Osteoblast (primary cell): ENCODE measurements at places on chromosomes 6 and 20.
A peak's percentile ranks its signal among the peaks of the same experiment; 100 is the strongest.

- peak; percentile 83 for DNase-seq
These were observed 614 bp upstream of the TMEM242 start for GRCh38 chr6:157323966-157324300.

- DNase-seq = peak; percentile 78
These were observed 2.7 kb upstream of the TUBB2A start for GRCh38 chr6:3159805-3160781.

DNA sequence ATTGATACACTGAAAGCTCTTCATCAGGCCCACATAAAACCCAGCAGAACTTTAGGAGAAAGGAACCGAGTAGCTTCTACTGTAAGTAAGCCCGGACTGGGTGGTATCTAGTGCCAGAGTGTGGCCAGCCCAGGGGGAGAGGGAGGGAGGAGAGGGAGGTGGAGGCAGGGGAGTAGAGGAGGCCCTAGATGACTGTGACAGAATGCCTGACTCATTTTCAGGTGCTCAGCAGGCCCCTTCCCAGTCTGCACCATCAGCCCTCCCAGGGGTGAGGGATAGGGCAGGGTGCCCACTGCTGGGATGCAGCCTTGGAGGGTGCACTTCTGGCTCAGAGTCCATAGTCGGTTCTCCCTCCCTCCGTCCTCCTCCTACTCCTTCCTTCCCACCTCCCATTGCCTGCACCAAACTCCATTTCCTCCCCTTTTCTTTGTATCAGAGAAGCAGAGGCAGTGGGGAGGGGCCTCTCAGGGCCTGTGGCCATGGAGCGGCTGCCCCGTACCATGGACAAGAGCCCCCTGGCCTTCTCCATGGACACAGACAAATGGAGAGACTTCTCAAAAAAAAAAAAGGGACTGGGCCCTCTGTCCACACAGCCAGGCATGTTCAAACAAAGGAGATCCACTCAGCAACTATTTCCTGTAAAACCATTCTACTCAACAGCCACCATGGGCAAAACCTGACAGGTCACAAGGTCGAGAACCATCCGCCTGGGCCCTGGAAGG, 184.9 kb upstream of the SNX9 start:
- DNase-seq = no peak

- DNase-seq = peak; percentile 15
These were observed 93.4 kb downstream of the UST start for GRCh38 chr6:148840256-148840655.

DNA sequence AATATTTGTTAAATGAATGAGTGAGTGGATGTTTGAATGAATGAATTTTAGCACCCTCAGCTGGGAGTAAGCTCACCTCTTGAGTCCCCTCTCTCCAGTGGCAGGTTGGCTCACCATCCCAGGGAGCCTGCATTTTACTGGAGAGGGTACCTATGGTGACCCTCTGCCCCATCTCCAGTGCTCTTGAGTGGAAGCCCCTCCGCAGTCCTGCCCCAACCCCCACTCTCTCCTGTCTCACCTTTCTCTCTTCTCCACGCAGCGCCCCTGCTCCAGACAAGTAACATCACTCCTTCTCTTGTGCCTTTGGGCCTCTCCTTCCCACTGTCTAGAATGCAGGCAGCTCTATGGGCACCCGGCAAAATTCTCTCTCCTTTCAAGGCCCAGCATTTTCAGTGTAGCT, 11.3 kb downstream of the TGM3 start:
- DNase-seq = no peak

DNA sequence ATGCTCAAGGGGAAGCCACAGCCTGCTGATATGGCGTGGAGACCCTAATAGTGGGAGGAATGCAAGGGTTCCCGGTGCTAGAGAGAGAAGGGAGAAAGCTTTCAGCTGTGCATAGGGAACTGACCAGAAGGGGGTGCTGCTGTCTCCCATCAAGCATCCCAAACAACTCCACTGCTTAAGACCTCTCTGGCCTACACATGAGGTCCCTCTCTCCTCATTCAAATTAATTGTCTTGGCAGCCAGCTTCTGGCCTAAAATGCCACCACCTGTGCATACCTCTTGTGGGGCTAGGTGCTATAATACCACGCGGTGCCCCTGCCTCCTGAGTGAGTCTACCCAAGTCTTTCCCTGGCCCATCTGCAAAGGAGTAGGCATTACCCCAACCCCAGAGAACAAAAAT, 14.5 kb downstream of the ADISSP start:
- DNase-seq = peak; percentile 99

DNA sequence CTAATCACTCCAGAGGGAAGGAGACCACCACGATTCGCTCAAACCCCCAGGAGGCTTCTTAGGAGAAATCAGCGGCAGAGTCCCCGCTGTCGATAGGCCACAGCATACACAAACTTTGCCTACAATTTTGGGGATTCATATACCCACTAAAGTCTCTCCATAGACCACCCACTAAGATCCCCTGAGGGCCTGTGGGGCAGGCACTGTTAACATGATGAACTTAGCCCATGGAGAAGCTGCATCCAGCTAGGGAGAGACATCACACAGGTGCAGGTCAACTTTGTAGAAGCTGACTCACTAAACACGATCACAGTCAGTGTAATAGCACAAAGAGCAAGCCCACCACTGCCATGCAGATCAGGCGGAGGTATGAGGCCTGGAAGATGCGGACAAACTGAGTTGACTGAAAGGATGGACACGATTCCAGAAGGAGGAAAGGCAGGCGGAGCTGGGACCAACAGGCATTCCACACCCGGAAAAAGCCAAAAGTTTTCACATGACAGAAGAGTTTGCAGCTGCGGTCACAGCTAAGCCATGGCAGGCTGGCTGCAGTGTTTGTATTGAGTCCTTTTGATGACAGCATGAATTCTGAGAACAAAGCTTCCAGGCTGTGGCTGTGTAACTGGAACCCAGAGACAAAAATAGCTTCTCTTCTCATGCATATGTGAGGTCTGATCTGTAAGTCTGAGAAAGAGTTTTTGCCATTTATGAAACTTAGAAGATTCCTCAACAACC, 75.7 kb upstream of the QKI start:
- peak; percentile 88 for DNase-seq

DNA sequence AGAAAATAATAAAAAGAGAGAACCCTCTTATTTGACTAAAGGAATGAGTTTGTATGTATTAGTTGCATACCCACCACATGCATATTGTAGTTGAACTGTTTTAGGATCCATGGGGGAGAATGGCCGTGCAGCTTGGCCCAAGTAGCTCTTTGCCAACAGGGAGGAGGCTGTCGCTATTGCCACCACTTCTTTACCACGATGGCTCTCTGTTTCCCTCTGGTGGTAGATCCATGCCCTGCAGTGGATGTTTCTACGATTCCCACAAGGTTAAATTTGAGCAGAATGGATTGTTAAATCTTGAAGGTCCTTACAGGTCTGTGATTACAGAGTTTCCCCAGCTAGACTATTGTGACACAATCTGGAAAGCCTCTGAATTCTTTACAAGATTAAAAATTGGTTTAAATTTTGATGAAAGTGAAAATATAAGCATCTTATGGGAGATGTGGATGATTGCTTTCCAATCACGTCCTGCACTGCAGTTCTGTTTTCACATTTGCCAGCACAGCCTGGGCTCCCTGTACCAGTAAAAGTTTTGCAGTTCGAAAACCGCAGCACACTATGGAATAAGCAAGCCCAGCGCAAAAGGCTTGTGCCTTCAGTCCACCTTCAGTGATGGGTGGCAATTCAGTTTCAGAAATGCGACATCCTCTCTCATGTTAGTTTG, 34.4 kb upstream of the FNDC1 start:
- DNase-seq = peak; percentile 68

- DNase-seq = no peak
These were observed 8.8 kb downstream of the BNIP5 start for GRCh38 chr6:36327919-36328236.

GRCh38 chr20:51492167-51493092, 50.1 kb downstream of the NFATC2 start:
- no peak for DNase-seq

- peak; percentile 92 for DNase-seq
These were observed 1.2 kb downstream of the DCBLD1 start for GRCh38 chr6:117483645-117484016.

- DNase-seq = peak; percentile 84
These were observed 15.7 kb downstream of the DCBLD1 start for GRCh38 chr6:117498159-117498558.
